ENCODE measurements at places on chromosomes 2 and 18. TPM values are rescaled to one million over a fixed set of nuclear protein-coding genes. Genes with fewer than 3 reads are reported as not detected.
A peak's percentile ranks its signal among the peaks of the same experiment; 100 is the strongest.

The ICOS gene
- total RNA-seq: not detected

DNA sequence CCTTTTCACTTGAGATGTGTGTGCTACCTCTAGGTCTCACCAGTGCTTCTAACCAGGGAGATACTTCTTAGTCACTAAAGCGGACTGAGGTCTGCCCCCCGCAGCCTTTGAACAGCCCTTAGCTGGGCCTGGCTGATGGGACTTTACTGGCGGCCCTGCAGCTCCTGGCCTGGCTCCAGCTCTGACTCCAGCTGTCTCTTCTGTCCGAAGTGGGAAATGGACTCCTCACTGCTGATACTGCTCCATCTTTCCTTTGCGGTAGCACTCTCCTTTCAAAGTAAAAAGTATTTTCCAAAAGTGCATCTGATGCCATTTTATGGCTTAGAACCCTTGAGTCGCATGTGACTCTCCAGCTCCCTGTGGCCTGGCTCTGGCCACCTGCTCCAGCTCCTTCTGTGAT, 64.5 kb downstream of the ATP9B start:
- no peak for DNase-seq

The IRS1 gene
- total RNA-seq: 7.3 TPM

GRCh38 chr2:219404291-219404910, 13.8 kb upstream of the DES start:
- no peak for DNase-seq

The MARCHF4 gene
- total RNA-seq: 0.15 TPM

The PSD4 gene
- 28.7 TPM for total RNA-seq

The UGT1A3 gene
- 4.1 TPM for total RNA-seq

- DNase-seq: peak; percentile 56
These were observed 98.3 kb downstream of the PIK3C3 start for GRCh38 chr18:42053188-42053781.

GRCh38 chr2:63842149-63843061, 709 bp downstream of the UGP2 start:
- DNase-seq: peak; percentile 64

The SMYD1 gene
- total RNA-seq: not detected

The SLC19A3 gene
- total RNA-seq: 4.0 TPM

The RAB31 gene
- 22.6 TPM for total RNA-seq

- DNase-seq: peak; percentile 93
These were observed 83.3 kb downstream of the PDE11A start for GRCh38 chr2:177989029-177989885.

DNA sequence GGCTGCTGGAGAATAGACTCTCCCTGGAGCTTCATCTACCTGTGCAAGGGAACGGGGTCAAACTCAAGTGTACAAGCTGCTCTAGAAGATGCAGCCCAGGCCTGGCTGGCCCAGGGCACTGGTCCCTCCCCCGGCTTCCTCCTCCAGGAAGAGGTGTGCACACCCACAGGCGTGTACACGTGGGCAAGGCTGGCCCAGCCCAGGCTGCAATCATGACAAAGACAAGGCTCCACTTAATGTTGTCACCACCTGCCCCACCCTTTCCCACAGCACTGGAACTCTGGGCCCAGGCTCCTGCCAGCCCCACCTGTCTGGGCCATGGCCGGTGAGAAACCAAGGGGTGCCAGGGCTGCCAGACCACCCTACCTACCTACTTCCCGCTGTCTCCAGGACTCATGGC, 29.6 kb upstream of the ALPP start:
- no peak for DNase-seq

DNA sequence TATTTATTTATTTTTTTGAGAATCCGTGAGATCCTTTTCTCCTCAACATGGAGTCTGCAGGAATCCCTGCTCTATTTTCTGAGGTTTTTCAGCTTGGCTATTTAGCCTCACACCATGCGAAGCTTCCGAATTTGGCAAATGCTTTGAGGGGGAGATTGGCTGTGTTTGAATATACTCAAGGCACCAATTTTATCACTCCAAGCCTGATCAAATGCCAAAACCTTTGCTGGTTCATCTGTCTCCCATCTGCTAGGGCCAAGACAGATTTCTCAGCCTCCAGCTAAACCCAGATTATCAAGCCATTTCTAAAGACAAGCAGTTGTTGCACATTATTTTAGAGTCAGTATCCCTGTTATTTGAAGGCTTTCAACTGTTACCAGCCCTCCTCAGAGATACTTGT, 295.7 kb downstream of the XIRP2 start:
- no peak for DNase-seq

- DNase-seq: no peak
These were observed 88.2 kb upstream of the EPB41L3 start for GRCh38 chr18:5632041-5632440.

DNA sequence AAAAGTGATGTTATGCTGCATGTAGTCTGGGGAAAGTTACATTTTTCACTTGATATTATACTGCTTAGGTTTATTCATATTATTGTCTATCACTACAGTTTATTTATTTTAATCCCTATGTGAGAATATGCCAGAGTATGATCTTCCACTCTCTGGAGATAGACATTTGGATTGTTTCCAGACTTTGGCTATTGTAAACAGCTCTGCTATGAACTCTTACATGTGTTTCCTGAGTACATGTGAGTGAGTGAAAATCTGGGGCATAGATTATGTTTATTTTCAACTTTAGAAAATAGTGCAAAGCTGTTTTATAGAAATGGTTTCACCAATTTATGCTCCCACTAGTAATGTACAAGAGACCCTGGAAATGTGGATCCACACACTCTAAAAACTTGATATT, 49.0 kb upstream of the EPAS1 start:
- no peak for DNase-seq
